ENCODE measurements at places on chromosomes 6 and 20. TPM values are rescaled to one million over a fixed set of nuclear protein-coding genes. Genes with fewer than 3 reads are reported as not detected.

DNA sequence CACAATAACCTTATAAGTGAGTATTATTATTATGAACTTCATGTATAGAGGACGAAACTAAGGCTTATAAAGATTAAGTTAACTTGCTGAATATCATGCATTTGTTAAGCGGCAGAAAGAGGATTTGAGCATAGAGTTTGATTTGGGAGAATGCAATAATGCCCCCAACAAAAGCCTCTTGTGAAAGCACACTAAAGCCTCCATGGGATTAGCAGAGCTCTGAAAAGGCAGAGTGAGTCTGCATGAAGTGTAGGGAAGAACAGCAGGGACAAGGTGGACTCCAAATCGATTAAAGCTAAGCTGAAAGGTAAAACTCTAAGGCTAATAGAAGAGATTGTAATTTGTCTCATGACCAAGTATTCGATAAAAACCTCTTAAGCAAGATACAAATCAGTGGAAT is 100.3 kb downstream of the SH3BGRL2 start:
- DNase-seq: no peak

SLC22A23 gene
- total RNA-seq: 0.79 TPM

DNA sequence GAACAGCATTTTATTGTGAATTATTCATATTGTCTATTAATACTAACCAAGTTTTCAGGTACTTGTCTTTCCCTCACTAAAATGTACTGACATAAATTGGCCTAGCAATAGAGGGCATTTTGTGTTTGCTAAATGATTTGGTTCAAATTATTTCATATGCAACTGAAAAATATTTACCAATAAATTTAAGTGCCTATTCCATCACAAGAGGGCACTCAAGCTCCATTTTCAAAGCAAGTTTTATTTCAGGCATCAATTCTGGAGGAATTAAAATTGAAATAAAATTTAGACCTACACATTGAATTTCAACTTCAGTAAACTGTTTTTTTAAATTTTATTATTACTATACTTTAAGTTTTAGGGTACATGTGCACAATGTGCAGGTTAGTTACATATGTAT is 114.3 kb upstream of the SYNCRIP start:
- no peak for DNase-seq

DNA sequence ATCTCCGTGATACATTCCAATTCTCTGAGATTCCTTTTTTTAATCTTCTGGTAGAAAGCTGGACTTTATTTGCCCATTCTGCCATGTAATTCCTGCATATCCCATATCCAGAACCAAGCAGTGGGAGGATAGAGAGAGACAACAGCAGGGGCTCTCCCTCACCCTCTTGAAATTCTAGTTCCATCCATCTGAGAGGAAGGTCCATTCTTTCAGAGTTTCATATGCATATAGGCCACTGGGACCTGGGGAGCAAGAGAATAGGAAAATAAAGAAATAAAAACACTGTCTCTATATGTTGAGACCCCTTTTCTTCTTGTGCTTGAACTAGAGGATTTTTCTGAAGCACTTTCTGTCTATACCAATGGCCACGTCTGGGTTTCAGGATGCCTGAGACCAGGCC is 147.9 kb upstream of the STMND1 start:
- no peak for DNase-seq

DNA sequence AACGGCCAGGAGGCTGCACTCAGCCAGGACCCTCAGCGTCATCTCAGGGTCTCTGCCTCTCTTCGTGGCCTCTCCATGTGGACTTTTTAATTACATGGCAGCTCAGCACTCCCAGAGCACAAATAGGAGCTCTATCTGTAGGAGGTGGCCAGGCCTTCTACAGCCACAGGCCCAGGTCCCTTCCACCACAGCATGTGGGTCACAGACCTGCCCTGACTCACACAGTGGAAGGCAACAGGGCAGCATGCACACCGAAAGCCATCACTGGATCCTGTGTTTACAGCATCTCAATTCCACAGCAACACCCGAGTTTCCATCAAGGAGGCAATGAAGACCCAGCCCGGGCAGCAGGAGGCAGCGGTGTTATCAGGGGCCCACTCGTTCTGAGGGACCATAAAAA is 65.8 kb upstream of the CD93 start:
- DNase-seq: no peak

GRCh38 chr6:48814957-48815356 is 648.1 kb downstream of the MMUT start:
- DNase-seq: no peak

SLC22A3 gene
- total RNA-seq: not detected

GRCh38 chr20:14232650-14233049 is 104.8 kb downstream of the FLRT3 start:
- DNase-seq: no peak

GRCh38 chr6:27133281-27134227 is 113.9 kb upstream of the PRSS16 start:
- peak; percentile 84 for DNase-seq

DNA sequence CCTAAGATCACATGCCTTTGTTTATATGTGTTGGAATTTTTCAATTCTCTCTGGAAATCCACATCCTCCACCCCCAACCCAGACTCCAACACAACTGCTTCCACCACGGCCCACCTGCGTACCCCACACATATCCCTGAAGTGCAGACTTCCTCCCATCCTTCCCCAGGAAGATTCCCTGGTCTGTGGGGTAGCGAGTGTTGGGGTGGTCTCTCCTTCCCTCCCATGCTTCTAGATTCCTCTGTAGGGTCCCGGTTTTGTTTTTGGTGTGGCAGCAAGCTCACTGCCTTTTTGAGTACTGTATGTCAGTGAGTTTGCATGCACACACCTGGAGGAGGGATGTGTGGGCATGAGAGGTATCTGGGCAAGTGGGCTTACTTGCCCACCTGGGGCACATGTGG is 127.6 kb downstream of the MRPL14 start:
- DNase-seq: no peak

KHDC1 gene
- 1.8 TPM for total RNA-seq

DNA sequence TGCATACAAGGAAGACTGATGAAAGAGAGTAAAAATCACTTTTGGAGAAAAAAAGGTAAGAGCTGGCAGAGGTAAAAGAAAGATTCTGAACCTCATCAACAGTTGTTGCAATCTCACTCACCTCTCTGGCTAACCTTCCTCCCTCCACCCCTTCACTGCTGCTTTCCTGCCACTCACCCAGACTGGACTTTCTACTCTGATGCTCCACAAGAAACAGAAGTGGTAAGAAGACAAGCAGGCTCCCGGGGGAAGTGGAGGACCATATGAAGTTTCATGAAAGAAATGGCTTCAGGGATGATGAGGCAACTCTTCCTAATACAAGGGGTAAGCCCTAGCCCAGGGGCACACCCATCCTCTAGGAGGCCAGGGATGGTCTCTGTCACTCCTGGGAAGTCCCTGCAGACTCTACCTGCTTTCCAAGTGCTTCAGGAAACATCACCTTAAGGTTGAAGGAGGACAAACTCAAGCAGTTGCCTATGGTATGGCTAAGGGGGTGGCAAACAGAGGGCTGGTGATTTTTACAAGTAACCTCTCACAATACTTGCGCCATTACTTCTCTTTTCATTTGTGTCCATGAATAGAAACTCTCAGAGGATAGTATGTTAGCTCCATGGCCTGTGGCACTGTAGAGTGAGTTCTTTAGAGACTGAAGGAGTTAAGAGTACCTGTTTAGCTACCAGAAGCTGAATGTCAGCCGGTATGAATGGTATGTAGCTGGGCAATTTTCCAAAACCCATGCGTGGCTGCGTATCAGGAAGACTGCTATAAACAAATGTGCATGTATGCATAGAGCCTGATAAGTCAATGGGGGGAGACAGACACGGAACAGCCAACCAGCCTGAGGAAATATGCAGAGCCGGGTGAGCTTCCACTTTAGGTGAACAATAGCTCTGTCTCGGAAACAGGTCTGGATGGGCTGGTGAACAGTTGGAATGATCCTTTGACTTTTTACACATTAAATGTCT is 112.0 kb downstream of the BACH2 start:
- no peak for DNase-seq

Data from natural killer cell (primary cell).